ENCODE measurements at places on chromosomes 13 and 19.

DNA sequence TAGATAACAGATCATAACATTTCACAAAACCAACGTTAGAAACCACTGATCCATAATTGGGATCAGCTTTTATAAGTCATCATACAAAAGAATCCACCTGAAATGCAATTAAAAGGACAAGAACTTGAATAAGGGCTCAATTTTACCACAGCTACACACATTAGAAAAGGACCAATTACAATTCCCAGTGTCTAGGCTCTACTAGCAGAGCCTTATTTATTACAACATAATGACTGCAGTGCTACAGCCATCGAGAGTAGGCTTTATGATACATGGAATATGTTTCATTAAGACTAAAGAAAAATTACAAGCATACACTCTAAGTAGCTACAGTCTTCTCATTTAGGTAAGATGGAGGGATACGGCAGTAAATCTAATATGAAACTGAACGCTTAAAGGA, 2.9 kb downstream of the RBM26 start:
- no peak for DNase-seq

DNA sequence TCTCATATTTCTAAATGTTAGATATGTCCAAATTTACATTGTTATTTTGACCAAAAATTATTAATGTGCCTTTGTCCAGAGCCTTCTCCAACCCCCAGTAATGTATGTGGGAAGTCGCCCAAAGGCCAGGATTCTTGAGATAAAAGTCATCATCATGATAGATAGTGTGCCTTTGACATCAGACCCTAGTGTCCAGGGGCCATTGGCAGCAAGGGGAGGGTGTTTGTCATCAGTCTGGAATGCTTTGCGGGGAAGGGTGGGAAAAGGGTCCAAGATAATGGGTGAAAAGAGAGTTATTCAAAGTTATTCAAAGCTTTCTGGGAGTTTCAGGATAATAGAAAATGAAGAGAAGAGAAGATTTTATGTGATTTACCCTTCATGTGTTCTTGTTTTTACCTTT, 909.5 kb upstream of the GPC6 start:
- no peak for DNase-seq

DNA sequence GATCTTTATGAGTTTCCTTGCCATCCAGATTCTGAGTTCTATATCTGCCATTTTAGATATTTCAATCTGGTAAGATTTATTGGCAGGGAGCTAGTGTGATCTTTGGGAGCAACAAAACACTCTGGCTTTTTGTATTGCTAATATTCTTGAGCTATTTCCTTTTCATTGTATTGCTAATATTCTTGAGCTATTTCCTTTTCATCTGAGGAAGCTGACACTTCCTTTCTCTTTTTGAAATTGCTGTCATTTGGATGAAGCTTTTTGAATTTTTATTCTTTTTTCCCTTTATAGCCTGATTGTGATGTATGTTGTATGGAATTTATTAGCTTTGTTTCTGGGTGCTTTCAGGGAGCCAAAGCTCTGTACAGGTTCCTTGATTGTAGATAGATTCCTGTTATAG, 873.5 kb upstream of the ATXN8OS start:
- DNase-seq, result no peak

DNA sequence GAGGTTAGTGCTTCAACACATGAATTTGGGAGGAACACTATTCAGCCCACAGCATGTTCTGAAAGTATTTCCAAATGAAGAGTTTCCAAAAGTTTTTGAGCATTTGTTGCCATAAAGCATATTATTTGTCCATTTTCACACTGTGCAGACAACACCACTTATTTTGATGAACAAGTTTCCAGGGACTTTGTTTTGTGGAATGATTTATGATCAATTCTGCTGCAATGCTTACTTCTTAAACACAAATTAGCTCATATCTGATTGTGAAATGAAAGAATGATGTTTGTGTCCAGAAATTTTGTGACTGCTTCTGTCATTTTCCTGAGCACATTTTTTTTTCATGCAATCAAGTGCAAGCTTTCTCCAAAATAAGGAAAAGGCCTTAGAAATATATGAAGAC, 205.3 kb downstream of the RAP2A start:
- DNase-seq, result no peak

DNA sequence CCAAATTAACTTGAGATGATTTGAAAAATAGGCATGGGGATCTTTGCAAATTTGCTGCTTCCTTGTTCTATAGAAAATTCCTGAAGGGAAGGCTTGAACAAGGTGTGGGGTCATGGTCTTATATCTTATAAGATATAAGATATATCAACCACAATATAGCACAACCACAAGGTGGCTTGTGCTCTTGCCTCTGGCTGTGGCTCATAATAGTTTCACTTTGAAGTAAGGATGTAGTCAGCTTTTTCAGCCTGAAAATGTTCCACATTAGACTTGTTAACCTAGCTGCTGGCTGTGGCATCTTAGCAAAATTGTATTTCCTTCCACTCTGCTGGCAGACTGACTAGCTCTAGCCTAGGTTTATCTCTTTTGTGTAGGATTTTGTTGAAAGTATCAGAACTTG, 169.7 kb downstream of the KLF5 start:
- DNase-seq, result no peak

DNA sequence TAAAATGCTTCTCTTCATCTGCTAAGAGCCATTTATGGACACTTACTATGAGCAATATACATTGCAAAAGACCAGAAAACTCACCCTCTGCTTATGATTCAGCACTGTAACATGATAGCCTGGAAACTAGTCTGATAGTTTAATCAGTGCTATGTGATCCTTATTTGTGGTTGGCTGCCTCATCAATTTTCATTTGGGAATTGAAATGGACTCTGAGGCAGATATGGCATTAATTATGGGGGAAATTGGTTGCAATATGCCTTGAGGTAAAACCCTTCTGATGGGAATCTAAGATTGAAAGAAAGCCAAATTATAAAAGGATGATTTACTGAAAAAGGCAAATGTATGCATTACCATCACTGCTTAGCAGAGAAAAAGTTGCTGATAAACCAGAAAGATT, 33.5 kb downstream of the FAM216B start:
- no peak for DNase-seq
